ENCODE measurements at places on chromosomes 1 and 21. TPM values are rescaled to one million over a fixed set of nuclear protein-coding genes. Genes with fewer than 3 reads are reported as not detected.

The PLA2G2C gene
- 0.40 TPM for total RNA-seq

The PLA2G4A gene
- 0.20 TPM for total RNA-seq

DNA sequence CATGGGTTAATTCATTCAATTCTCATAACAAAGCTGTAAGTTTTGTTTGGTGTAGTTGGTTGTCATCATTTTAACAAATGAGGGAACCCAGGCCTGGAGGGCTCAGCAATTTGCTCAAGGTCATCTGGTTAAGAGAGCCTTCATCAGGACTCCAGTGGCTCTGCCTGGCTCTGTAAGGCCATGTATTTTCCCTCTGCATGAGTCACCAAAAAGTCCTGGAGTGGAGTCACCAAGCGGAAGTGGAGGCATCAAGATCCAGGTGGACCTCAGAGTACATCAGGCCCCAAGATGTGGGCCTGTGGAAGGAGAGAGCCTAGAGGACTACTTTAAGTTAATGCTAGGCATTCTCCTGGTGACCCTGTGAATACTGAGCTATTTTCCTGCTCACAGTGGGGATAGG, 30.0 kb upstream of the RBM15 start:
- DNase-seq = no peak

GRCh38 chr21:41769521-41769920, 2.7 kb upstream of the RIPK4 start:
- DNase-seq = no peak

DNA sequence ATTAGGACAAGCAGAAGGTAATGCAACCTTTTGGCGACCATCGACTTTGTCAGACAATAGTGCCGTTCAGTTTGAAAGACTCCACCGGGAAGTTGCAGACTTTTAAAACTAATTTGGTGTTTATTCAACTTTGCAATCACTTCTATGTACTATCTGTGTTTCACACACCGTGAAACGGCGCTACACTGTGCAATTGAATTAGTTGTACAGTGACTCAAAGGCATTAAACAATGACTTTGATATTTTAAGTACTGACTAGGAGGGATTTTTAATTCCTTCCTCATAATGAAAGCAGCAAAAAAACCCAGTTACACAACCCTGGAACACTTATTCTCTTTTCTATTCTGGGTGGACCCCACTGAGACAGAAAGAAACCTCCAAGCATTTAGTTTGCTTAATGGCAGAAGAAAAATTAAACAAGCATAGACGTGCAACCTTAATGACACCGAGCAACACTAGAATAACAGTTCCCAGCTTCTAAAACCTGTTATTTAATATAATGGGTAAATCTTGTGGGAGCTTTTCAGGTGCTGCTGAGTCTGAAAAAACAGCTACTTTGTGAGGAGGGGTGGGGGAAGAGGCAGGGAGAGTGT, 176.8 kb downstream of the LMO4 start:
- DNase-seq = no peak

DNA sequence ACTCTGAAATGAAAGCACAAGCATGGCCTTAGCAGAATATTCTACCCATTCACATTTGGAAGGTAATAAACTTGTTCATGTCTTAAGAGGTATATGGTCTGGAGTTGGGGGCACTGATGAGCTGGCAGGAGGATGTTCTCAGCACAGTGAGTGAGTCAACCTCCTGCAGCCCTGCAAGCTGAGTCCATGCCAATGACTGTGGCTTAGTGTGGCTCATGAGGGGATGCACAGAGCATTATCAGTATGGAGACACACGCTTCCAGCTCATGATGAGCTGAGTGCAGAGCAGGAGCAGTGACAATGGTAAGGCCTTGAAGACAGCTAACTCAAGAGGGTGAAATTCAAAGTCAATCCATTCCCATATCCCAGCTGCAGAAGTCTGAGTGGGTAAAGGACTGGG, 102.3 kb downstream of the TNFSF18 start:
- DNase-seq = no peak

Data from activated CD4-positive, alpha-beta memory T cell treated with anti-CD3 and anti-CD28 coated beads, Interleukin-2, amount 10 ng/mL, durations not matched to agents 7 days and 5 days (primary cell).